ENCODE measurements at places on chromosomes 13 and 19.
A peak's percentile ranks its signal among the peaks of the same experiment; 100 is the strongest.

- DNase-seq = no peak
Observed at GRCh38 chr13:88248393-88248792, 577.2 kb downstream of the SLITRK5 start.

DNA sequence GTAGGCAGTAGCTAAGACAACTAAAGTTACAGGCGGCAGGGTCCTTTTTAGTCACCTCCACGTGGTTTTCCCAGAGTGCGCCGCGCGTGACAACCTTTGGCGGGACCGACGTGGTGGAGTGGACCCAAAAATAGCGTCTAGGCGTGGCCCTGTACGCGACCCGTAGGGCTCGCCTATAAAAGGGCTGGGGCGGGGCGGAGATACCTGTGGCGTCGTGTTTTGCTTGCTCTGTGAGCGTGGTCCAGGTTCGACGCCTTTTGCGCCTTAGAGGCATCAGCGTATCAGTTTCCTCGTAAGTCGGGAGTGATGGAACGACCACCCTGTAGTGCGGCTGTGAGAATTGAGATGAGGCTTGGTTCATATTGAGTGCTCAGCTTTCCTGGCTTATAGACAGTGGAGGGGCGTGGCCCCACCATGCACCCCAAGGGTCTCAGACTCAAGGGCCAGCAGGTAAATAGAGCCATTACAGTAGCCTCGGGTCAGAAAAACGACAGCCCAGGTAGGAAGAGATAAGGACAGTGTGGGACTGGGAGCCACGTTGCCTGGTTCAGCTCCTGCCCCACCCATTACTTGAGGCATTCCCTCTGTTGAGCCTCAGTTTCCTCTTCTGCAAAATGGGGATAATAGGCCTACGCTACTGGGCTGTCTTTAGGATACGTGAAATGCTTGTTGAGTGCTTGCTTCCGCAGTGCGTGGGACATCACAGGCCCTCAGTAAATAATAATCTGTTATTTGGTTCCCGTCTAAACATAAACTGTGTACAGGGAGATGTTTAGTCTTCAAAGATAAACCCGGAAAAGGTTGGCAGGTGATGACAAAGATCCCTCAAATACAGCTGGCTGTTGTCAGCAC is 693 bp upstream of the TMED1 start:
- peak; percentile 92 for DNase-seq

DNA sequence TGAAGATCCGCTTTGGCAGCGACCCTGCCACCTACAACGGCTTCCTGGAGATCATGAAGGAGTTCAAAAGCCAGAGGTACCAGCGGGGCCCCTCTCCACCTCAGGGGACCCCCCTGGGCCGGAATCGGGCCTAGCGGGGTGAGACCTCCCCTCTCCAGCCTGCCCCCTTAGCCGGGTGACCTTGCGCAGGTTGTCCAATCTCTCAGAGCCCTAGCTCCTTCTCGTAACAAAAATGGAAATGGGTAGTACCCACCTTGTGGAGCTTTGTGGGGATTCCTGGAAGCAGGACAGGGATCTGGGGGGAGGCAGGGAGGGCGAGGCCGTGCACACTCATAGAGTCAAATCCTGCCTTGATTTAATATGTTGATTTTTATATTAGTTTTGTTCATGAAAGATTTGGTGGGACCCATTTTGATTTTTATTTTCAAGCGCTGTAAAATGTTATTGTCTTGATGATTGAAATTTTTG is 658 bp downstream of the SIN3B start:
- no peak for DNase-seq

GRCh38 chr19:29610213-29610573 is 4.1 kb downstream of the POP4 start:
- no peak for DNase-seq

GRCh38 chr19:38930776-38931520 is at the start of gene MRPS12:
MRPS12 (plus strand) TSS chr19:38930944; CDS start chr19:38931295, 351 bp downstream.
- peak; percentile 99 for DNase-seq

- DNase-seq = no peak
Observed at GRCh38 chr13:71210861-71211260, 656.1 kb downstream of the DACH1 start.

- DNase-seq = no peak
Observed at GRCh38 chr13:35711909-35712308, 235.4 kb upstream of the MAB21L1 start.

GRCh38 chr19:1908364-1908678 is 3.1 kb downstream of the ADAT3 start:
- no peak for DNase-seq

GRCh38 chr13:36341718-36342117 is 4.5 kb downstream of the SPART start:
- no peak for DNase-seq

GRCh38 chr19:1304197-1304924 is 18.7 kb downstream of the EFNA2 start:
- no peak for DNase-seq

- DNase-seq = no peak
Observed at GRCh38 chr19:55488986-55489710, 912 bp downstream of the SSC5D start.

- no peak for DNase-seq
Observed at GRCh38 chr19:15419413-15420025, 731 bp upstream of the AKAP8L start.

DNA sequence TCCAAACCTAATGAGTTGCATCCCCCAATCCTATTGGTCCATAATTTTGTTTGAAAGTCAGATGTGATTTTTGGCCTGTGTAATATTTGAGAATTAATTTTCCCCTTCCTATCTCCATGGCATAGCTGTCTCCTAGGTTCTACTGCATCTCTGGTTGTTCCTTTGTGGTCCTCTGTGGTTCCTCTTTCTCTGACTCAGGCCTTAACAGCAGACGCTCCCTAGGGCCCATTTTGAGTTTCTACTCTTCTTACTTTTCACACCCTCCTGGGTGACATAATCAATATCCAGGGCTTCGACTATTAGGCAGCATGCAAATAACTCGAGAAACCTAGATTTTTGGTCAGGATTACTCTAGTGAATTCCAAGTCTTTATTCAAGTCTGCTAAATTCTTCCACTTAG is 160.7 kb downstream of the RFC3 start:
- DNase-seq = no peak

DNA sequence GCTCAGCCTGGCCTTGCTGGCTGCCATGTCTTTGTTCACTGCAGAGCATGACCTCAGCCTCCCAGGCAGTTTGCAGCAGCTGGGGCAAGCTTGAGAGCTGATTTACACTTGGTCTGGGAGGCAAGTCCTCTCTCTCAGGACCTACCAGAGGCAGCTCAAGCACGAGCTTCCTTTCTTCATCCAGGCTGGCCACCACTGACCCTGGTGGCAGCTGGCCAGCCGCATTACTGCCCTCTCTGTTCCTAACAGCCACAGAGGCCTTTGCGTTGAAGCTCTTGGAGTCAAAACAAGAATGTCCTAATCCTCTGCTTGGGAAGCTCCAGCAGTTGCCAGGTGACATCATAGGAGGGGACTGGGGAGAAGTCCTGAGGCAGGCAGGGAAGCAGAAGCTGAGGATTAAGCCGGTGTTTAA is 85.7 kb downstream of the NUFIP1 start:
- DNase-seq = no peak

GRCh38 chr19:50489461-50490011 is 12.9 kb upstream of the GARIN5A start:
- DNase-seq = peak; percentile 57

DNA sequence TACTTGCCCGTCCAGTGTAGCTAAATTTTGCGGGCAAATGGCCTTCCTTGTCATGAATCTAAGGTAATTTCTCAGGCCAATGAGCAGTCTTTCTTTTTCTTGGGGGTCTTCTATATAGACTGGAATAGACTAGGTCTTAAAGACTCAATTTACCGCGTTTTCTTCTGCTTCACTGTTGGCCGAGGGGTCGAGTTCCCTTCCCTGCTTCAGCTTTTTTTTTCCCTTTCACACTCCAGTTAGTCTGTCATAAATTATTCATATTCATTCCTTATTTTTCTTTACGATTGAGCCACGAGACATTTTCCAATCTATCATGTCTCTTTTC is 276 bp downstream of the ALG11 start:
- DNase-seq = no peak

GRCh38 chr13:93786846-93787489 is 560.4 kb downstream of the GPC6 start:
- DNase-seq = no peak

- peak; percentile 8 for DNase-seq
Observed at GRCh38 chr19:51075998-51076397, 6.7 kb downstream of the KLK14 start.

DNA sequence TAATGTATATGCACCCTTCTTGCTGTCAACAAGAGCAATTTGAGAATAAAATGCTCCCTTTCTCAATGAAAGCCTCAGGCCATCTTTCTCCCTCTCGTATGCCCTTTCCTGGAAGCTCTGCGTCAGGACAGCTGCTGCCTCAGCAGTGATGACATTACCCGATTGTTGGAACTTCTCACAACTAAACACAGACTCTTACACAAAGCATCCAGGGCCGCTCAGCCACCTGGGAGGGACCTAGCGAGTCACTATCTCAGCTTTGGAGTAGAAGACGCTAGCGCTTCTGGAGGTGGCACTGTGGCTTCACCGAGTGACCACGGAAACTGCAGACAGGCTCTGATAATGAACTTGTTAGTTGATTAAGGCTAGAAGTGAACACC is 153.2 kb upstream of the SOX1 start:
- DNase-seq = peak; percentile 37

- DNase-seq = no peak
Observed at GRCh38 chr13:40640202-40640601, 26.2 kb downstream of the FOXO1 start.

- DNase-seq = no peak
Observed at GRCh38 chr19:47176071-47176626, 45.5 kb downstream of the SAE1 start.

GRCh38 chr19:39430675-39431593 is 4.8 kb downstream of the RPS16 start:
- peak; percentile 89 for DNase-seq

- no peak for DNase-seq
Observed at GRCh38 chr13:39597838-39598237, 5.2 kb downstream of the LHFPL6 start.

- no peak for DNase-seq
Observed at GRCh38 chr13:25080773-25081172, 15.2 kb upstream of the PABPC3 start.

- DNase-seq = no peak
Observed at GRCh38 chr19:28727480-28728159, 485.3 kb downstream of the UQCRFS1 start.

DNA sequence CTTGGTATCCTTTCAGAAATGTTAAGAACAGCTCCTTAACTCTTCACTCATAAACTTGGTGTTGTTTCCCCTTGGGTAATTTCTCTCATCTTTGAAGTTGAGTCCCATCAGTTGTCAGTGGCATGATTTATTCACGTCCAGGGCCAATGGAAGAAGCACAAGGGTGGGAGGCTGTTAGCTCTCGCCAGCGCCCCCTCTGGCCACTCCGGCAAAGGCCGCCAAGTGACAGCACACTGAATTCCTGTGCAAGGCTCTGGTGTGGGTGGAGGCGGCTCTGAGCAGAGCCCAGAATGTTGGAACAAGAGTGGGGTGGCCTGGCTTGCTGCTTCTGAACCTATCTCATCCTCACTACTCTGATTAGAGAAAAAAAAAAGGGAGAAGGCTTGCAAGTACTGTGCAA is 13.1 kb upstream of the MEDAG start:
- no peak for DNase-seq

GRCh38 chr13:38417727-38418126 is 68.1 kb downstream of the UFM1 start:
- DNase-seq = no peak

DNA sequence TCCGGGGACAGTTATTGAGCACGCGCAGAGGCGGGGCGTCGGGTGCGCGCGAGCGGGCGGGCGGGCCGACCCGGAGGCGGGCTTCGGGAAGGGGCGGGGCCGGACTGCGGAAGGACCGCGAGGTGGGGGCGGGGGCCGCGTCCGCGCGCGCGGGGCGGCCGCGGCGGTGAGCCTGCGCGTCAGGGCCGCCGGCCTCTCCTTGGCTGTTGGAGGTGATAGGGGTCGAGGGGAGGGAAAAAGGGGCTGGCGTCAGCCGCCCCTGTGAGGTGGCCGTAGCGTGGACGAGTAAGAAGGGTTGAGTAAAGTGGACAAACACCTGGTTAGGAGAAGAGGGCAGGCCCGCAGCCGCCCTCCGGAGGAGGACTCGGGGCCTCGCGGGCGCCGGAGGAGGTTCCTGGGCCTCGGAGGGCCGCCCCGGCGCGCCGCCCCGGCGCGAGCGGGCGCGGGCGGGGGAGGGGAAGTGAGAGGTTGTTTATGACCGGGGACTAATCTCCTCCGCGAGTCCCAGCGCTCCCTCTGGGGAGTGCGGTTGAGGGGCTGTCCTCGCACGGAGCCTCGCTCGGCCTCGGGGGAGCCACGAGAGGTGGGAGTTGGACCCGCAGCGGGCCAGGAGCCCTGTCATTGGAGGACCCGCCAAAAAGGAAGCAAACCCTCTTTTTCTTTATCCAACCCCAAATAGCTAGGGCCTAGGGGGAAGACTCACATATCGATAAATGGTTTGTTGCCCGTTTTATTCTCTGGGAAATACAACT is 547 bp upstream of the INTS6 start:
- DNase-seq = peak; percentile 93

DNA sequence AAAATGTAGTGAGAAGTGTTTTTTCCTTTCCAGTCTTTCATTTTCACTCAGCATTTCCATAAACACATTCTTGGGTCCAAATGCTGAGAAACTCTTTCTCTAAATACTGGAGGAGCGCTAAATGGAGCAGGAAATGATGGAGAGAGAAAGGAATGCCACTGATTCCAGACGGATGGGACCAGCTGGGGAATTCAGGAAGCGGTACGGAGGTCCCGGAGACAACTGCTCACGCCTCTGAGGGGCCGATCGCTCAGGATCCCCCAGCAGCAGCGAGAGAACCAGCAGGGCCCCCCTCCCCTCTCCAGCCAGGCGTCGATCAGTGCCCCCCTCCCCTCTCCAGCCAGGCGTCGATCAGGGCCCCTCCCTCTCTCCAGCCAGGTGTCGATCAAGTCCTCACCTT is 13.2 kb downstream of the RASA3 start:
- no peak for DNase-seq

GRCh38 chr13:34883396-34883795 is 58.7 kb upstream of the NBEA start:
- DNase-seq = no peak

- DNase-seq = peak; percentile 88
Observed at GRCh38 chr19:56080669-56081401, 40.3 kb downstream of the ZNF787 start.

- DNase-seq = no peak
Observed at GRCh38 chr13:64052521-64052920, 2636.9 kb upstream of the PCDH20 start.

DNA sequence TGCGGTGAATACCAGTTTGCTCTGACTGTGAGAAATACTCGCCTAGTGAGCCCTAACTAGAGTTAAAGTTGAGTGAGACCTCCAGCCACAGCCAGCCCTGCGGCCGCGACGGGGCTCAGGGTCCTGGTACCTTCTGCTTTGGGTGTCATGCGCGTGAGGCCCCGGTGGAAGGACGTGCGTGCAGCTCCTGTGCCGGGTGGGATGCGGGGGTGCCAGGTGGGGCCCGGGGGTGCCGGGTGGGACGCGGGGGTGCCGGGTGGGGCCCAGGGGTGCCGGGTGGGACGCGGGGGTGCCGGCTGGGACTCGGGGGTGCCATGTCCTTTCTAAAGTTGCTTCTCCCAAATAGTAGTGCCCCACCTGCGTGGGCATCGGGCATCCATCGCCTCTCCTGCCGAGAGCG is 8.5 kb upstream of the TMPRSS9 start:
- DNase-seq = no peak

- DNase-seq = no peak
Observed at GRCh38 chr13:21383090-21383489, 76.0 kb downstream of the ZDHHC20 start.
